Mesenchymal stem cell (in vitro differentiated cells and primary cell): ENCODE measurements at places on chromosomes 6 and 20.

GRCh38 chr6:20629509-20629908, 95.3 kb downstream of the CDKAL1 start:
- no peak overlapping the region for H3K27ac ChIP-seq
- H3K4me3 ChIP-seq: no peak overlapping the region
- no peak for DNase-seq
- no peaks in the 10 kb centered on the region for H3K27me3 ChIP-seq
- H3K36me3 ChIP-seq: no peaks in the 10 kb centered on the region
- H3K4me1 ChIP-seq: no peaks in the 10 kb centered on the region

- peaks cover 23% of the 10 kb centered on the region for H3K27me3 ChIP-seq
- H3K36me3 ChIP-seq: no peaks in the 10 kb centered on the region
- H3K4me3 ChIP-seq: no peak overlapping the region
- no peak for DNase-seq
- no peak overlapping the region for H3K27ac ChIP-seq
- H3K4me1 ChIP-seq: peaks cover 15% of the 10 kb centered on the region
Observed at GRCh38 chr20:48777005-48777404, 50.8 kb downstream of the PREX1 start.

DNA sequence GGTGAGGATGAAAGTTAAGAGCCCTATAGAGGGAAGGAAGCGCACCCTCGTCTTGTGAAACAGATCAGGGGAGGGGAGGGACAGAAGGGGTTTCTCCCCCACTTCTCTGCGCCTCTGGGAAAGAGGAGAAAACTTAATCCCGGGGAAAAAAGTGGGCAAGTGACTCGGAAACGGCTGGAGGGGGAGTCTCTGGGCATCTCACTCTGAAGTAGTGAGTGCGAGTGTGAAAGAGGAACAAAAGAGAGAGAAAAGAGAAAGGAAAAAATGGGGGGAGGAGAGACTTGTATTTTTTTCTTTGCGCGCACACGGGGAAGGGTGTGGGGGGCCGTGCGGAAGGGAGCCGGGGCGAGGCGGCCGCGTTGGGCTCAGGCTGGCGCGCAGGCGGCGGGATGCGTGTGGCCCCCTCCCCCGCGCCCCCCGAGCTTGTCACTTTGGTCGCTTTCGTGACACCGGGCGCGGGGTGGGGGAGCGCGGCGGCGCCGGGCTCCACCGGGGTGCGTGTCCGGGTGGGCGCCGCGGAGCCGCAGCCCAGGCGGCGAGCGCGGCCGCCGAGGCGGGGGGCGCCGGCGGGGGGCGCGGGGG, 454 bp downstream of the L3MBTL3 start:
- no peak for DNase-seq
- H3K27me3 ChIP-seq: no peaks in the 10 kb centered on the region
- peak overlapping the region; percentile 72 for H3K27ac ChIP-seq
- H3K4me1 ChIP-seq: no peaks in the 10 kb centered on the region
- H3K4me3 ChIP-seq: peak overlapping the region; percentile 97

- H3K4me1 ChIP-seq: peaks cover 2% of the 10 kb centered on the region
- peak overlapping the region; percentile 97 for H3K4me3 ChIP-seq
- DNase-seq: peak; percentile 72
- no peaks in the 10 kb centered on the region for H3K27me3 ChIP-seq
- peak overlapping the region; percentile 97 for H3K27ac ChIP-seq
- H3K36me3 ChIP-seq: no peaks in the 10 kb centered on the region
Observed at GRCh38 chr6:21594416-21595281, 1.1 kb downstream of the SOX4 start.

GRCh38 chr6:160203076-160203475, 55.5 kb downstream of the SLC22A2 start:
- no peaks in the 10 kb centered on the region for H3K36me3 ChIP-seq
- H3K27ac ChIP-seq: no peak overlapping the region
- no peak overlapping the region for H3K4me3 ChIP-seq
- H3K27me3 ChIP-seq: no peaks in the 10 kb centered on the region
- H3K4me1 ChIP-seq: peaks cover 7% of the 10 kb centered on the region

DNA sequence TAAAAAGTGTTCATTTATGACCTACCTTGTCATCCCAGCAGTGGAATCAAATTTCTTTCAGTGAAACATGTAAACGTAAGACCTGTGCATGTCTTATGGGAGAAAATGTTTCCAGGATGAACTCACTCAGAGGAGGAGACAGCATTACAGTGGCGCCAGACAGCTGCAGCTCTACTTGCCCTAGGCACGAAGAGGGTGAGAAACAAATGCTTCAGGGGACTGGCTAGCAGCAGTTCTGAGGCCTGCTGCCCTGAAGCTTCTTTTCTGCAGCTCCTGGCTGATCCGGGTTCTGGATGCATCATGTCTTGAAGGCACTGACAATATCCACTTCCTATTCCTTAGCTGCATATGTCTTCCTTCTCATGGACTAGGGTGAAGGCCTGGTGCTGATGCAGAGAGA, 120.2 kb downstream of the QRSL1 start:
- H3K36me3 ChIP-seq: no peaks in the 10 kb centered on the region
- peaks cover 11% of the 10 kb centered on the region for H3K27me3 ChIP-seq
- DNase-seq: peak; percentile 6
- H3K27ac ChIP-seq: peak overlapping the region; percentile 44
- no peak overlapping the region for H3K4me3 ChIP-seq

DNA sequence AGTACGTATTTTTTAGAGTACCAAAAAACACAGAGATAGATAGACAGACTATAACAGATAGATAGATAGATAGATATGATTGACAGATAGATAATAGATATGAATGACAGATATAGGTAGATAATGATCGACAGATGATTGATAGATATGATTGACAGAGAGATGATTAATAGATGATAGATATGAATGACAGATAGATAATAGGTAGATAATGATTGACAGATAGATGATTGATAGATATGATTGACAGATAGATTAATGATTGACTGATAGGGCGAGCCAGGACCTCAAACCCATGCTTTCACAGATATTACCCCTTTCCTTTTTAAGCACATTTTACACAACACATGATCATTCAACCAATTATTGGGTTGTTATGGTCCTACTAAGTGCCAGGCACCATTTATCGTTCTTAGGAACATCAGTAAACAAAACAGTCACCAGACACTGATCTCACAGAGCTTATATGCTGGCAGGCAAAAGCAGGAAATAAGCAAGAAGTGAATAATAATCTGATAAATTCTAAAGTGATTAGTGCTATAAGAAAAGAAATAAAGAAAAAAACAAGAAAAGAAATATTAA, 11.6 kb downstream of the MAFB start:
- H3K36me3 ChIP-seq: no peaks in the 10 kb centered on the region
- no peak overlapping the region for H3K4me3 ChIP-seq
- no peaks in the 10 kb centered on the region for H3K4me1 ChIP-seq
- H3K27ac ChIP-seq: no peak overlapping the region
- H3K27me3 ChIP-seq: peaks cover 39% of the 10 kb centered on the region

- no peak for DNase-seq
- no peak overlapping the region for H3K4me3 ChIP-seq
- no peak overlapping the region for H3K27ac ChIP-seq
- H3K36me3 ChIP-seq: no peaks in the 10 kb centered on the region
- H3K4me1 ChIP-seq: peaks cover 2% of the 10 kb centered on the region
Observed at GRCh38 chr6:96832780-96833179, 4.5 kb downstream of the GPR63 start.

GRCh38 chr6:156654919-156655918, 122.0 kb upstream of the ARID1B start:
- no peaks in the 10 kb centered on the region for H3K27me3 ChIP-seq
- H3K4me1 ChIP-seq: peaks cover 2% of the 10 kb centered on the region
- no peak overlapping the region for H3K4me3 ChIP-seq
- DNase-seq: no peak

GRCh38 chr6:136982928-136983327, 60.8 kb downstream of the SLC35D3 start:
- H3K4me1 ChIP-seq: no peaks in the 10 kb centered on the region
- no peak for DNase-seq
- H3K27ac ChIP-seq: no peak overlapping the region
- H3K27me3 ChIP-seq: peaks cover 5% of the 10 kb centered on the region
- no peak overlapping the region for H3K4me3 ChIP-seq

DNA sequence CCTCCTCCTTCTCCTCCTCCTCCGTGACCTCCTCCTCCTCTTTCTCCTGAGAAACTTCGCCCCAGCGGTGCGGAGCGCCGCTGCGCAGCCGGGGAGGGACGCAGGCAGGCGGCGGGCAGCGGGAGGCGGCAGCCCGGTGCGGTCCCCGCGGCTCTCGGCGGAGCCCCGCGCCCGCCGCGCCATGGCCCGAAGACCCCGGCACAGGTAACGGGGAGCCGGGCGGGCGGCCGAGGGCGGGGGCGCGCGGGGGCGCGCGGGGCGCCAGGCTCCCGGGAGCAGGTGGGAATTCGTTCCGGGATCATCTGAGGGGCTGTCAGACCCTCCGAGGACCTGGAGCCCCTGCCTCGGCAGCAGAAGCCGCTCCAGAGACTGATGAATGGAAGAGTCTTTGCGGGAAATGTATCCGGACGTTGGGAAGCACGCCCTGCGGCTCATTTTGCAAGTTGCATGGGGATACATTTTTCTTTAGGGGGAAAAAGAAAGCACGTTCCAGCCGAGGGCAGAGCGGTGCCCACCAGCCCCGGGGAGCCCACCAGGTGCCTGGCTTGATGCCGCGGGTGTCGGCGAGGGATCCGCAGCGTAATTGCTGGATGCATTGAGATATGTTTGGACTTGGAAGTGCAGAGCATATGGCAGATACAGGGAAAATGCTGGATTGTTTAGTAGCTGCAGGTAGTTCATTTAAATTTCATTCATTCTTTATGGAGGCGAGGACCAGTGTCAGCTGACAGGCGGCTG, 394 bp downstream of the MYB start:
- peak overlapping the region; percentile 82 for H3K4me3 ChIP-seq
- peaks cover 25% of the 10 kb centered on the region for H3K4me1 ChIP-seq
- H3K27ac ChIP-seq: no peak overlapping the region
- DNase-seq: peak; percentile 28

DNA sequence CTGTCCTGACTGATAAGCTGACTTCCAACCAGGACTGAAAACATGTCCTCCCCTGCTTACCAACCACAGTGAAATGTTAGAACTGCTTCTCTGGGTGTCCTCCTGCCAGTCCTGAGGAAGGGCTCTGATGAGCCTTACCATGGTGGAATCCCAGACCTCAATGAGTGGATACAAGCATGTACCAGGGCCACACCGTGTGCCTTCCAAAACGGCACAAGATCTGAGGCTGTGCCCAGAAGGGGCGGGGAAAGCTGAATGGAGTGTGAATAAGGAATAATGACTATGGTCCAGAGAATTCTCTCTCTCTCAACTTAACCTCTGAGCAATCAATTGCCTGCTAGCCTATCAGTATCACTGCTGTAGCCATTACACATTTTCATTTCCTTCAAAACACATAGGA, 51.7 kb downstream of the PDE10A start:
- H3K4me3 ChIP-seq: no peak overlapping the region
- no peaks in the 10 kb centered on the region for H3K36me3 ChIP-seq
- H3K27me3 ChIP-seq: no peaks in the 10 kb centered on the region
- H3K4me1 ChIP-seq: peaks cover 2% of the 10 kb centered on the region
- no peak for DNase-seq

DNA sequence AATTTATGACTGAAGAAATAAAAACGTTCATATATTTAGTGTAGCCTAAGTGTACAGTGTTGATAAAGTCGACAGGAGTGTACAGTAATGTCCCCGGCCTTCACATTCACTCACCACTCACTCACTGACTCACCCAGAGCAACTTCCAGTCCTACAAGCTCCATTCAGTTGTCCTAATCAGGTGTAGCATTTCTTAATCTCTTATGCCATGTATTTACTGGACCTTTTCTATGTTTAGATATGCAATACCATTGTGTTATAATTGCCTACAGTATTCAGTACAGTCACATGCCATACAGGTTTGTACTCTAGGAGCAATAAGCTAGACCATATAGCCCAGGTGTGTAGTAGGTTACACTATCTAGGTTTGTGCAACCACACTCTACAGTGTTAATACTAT, 610.2 kb upstream of the NOX3 start:
- H3K27me3 ChIP-seq: no peaks in the 10 kb centered on the region
- no peak for DNase-seq
- H3K27ac ChIP-seq: no peak overlapping the region
- no peak overlapping the region for H3K4me3 ChIP-seq
- no peaks in the 10 kb centered on the region for H3K4me1 ChIP-seq

DNA sequence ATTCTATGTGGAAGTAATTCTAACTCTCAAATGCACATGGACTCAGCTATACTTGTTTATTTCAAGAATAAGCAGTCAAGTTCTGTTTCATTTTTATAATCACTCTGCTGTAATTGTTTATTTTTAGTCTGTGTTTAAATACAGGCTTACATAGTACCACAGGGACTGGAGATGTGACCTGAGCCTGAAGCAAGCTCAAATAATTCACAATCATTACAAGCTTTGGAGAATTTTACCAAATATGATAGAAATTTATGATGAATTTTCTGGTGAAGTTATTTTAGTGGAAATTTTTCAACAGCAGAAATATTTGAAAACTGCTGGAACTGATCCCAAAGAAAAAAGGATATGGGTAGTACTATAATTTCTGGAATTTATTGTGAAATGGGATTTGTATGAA, 41.6 kb upstream of the DSE start:
- no peak overlapping the region for H3K27ac ChIP-seq
- no peaks in the 10 kb centered on the region for H3K4me1 ChIP-seq
- DNase-seq: peak; percentile 42

GRCh38 chr6:12884983-12885382, 168.4 kb downstream of the PHACTR1 start:
- no peak for DNase-seq
- no peaks in the 10 kb centered on the region for H3K4me1 ChIP-seq
- H3K27me3 ChIP-seq: peaks cover 24% of the 10 kb centered on the region
- no peak overlapping the region for H3K4me3 ChIP-seq
- no peaks in the 10 kb centered on the region for H3K36me3 ChIP-seq

- H3K27me3 ChIP-seq: peaks cover 84% of the 10 kb centered on the region
- no peak for DNase-seq
- H3K4me1 ChIP-seq: peaks cover 11% of the 10 kb centered on the region
- no peaks in the 10 kb centered on the region for H3K36me3 ChIP-seq
- no peak overlapping the region for H3K27ac ChIP-seq
Observed at GRCh38 chr6:36327226-36327918, 9.3 kb downstream of the BNIP5 start.

GRCh38 chr6:111711476-111711875, 105.8 kb upstream of the TRAF3IP2 start:
- DNase-seq: no peak
- no peak overlapping the region for H3K27ac ChIP-seq
- H3K27me3 ChIP-seq: no peaks in the 10 kb centered on the region

DNA sequence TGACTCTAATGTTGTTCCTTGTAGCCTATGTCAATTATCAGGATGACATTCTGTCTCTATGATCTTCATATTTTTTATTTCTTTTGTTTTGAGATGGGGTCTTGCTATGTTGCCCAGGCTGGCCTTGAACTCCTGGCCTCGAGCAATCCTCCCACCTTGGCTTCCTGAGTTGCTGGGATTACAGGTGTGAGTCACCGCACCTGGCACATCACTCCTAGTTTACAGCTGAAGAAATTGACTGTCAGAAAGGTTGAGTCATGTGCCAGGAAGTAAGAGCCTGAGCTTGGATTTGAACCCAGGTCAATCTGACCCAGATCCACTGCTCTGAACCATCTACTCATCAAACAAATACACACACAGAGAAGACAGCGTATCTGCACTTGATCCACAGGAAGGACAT, 14.4 kb downstream of the PPP1R3G start:
- peaks cover 7% of the 10 kb centered on the region for H3K4me1 ChIP-seq
- H3K4me3 ChIP-seq: no peak overlapping the region
- peaks cover 3% of the 10 kb centered on the region for H3K36me3 ChIP-seq
- no peak for DNase-seq
